Lung (tissue), 17 donors: ENCODE measurements at places on chromosomes 7 and 10. TPM values are rescaled to one million over a fixed set of nuclear protein-coding genes. Genes with fewer than 3 reads are reported as not detected.

LRRD1 gene
- not detected for polyA plus RNA-seq

MYO1G gene
- polyA plus RNA-seq: 21.8 TPM

HOXA5 gene
- polyA plus RNA-seq: 9.2 TPM

DNA sequence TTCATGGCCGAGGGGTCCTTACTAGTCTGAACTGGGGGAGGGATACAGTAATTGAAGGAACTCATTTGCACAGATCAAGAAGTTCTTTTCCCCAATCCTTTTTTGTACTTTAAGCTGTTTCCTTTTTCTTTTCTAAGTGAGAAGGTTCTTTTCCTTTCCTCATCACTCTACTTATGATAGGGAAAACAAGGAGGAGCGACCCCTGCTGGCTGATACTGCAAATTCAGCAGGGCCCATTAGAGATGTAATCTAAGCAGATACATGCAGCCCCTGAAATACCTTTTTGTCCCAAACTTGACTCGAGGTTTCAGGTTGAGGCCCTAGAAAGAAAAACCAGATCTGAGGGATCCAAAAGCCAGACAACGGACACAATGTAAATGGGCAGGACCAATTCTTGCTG is 305.5 kb downstream of the DNAJB9 start:
- no peak for DNase-seq

GRCh38 chr10:93235686-93236085 is 162.0 kb downstream of the CYP26A1 start:
- no peak for DNase-seq

DNA sequence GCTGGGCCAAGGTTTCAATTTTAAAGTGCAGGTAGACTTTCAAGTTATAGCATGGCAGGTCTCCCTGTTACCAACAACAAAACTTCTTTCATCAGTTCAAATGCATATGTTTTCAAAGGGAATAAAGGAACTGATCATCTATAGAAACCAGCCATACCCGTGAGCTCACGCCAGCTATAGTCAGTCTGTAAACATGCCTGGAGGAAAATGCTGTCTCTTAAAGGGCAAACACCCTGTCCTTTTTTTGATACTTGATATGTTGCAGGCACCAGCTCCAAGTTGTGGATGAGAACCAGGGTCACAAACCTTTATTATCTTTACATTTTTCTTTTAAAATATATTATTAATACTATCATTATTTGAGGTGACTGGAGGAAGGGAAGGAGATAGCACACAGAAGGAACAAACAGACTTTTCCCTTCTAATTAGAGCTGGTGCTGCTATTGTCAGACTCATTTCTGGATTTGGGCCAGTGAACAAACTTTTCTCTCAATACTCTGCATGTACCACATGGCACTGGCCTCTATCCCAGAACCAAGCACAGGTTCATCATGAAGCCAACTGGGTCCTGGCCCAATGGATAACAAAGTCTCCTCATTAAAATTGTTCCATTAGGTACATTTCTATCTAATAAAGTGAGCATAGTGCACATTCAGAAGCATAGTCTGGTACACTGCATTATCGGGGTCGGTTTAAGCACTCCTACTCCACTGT is 1102.4 kb downstream of the SORCS3 start:
- DNase-seq: no peak

GRCh38 chr10:125231813-125232475 is 71.6 kb upstream of the CTBP2 start:
- DNase-seq: no peak

- no peak for DNase-seq
Measured at GRCh38 chr10:86401588-86402282, 35.1 kb upstream of the GRID1 start.

- no peak for DNase-seq
Measured at GRCh38 chr7:28517206-28517605, 104.9 kb downstream of the CREB5 start.

DNA sequence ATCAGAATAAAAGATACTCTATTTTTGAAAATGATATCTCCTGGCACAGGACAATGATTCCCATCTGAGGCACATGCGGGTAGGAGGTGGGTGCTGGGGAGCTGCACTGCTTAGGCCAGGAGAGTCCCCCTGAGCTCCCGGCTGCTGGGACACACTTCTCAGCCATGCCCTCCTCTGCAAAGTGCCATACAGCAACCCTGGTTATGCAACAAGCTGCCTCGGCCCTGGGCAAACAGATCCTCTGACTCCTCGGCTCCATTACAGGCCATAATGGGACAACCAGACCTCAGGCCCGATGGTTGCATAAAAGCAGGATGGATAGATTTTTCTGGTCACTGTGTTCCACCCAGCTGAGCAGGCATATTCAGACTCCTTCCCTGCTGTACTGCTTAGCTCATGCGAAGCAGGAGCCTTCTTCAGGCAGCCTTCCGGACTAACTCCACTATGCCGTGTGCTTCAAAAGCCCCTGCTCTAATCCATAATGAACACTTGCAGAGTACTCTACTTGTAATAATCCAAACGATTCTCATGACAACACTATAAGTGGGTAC is 6.5 kb upstream of the LEP start:
- no peak for DNase-seq

- no peak for DNase-seq
Measured at GRCh38 chr10:5540080-5540479, 15.3 kb downstream of the CALML3 start.

- DNase-seq: no peak
Measured at GRCh38 chr7:146366938-146367337, 250.3 kb downstream of the CNTNAP2 start.

DNA sequence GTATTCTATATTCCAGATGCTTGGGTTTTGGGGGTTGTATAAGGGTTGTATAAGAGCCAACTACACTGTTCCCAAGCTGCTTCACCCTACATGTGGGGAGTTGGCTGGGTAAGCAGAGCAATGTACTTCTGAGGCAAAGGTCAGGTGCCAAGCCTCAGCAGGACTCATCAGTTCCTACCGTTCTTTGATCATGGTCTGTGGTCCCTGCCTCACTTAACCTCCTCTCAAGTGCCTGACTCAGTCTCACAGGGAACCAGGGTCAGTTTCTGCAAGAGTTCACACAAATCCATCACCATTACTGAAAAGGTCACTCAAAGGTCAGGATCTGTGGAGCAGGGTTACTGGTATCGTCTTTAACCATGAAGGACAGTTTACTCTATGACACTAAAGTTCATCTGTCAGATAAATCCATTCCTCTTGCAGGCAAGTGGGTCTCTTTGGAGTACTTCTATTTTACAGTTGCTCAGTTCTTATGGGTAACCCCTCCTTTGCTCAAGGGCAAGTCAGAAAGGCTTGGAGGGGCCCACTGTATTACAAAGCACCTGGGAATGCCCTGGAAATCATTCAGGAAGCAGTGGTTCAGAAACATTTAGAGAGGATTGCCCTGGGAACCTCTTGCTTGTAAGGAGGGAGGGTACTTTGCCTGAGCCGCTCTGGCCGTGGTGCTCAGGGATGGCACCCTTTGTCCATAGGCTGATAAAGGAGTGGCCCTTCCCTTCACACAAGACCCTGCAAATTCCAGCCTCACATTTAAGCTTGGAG is 184.3 kb upstream of the CDCA7L start:
- DNase-seq: no peak
